ENCODE measurements at places on chromosomes 5 and 9.

DNA sequence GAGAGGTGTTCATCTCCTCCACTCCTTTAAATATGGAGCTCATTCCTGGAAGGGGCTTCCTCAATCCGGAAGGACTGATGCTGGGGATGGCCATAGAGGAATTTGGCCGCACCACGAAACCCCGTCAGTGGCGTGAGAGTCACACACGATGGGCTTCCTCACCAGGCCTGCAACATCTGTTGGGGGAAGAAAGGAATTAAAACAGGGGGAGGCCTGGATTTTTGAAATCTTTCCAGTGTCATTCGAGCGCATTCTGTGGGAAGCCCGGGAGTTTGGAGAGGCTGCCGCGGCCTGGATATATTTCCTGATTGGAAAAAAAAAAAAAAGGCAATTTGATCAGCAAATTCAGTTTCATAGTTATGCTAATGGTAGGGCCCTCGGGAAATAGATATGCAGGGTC lies 76.3 kb upstream of the ORM1 start:
- DNase-seq = no peak

DNA sequence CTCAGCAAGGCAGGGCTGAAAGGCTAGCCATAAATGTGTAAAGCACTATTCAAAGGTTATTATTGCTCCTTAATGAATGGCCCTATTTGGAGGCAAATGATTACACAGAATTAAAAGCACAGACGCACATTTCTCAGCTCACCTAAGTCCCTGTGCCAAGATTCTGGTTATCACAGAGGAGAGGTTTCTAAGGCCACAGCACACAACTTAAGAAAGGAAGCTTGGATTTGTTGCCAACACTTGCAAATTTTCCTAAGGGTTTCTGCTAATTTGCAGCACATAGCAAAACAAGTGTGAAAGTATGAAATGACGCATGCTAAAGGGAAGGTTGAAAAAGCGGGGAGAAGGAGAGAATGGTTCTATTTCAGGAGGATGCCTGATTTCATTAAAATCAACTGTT lies 834.1 kb upstream of the C9orf72 start:
- no peak for DNase-seq

DNA sequence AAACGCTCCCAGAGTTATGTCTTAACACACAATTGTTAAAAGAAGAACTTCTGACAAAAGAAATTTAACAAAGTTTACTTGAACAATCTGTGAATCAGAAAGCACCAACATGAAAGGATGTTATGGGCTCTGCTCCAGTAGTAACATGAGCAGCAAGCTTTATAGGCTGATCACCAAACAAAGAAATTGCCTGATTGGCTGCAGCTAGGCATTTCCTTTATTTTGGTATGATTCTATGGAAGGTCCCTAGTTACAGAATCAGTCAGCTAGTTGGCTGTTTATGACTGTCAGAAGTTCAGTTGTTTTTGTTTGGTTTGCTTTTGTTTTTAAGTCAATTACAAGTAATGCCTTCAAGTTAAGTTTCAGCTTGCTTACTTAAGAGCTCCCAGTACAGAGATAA lies 102.4 kb upstream of the SMC2 start:
- no peak for DNase-seq

DNA sequence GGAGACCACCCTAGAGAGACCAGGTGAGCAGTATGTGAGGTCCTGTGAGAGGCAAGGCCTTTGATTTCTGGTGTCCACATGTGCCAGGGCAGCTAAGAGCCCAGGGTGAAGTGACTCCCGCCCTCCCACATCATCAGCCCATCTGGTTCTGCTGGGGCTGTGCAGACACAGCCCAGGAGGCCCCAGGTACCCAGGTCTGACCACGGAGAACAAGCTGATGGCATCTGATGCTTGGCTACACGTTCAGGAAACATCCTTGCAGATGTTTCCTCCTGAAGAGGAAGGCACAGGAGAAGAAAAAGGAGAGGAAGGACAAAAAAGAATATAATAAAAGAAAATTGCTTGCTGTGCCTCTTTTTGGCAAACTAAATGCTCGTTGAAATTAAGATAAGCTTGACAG lies 225.8 kb downstream of the PAX5 start:
- no peak for DNase-seq

- no peak for DNase-seq
Measured at GRCh38 chr9:111178331-111179055, 140.2 kb upstream of the LPAR1 start.

DNA sequence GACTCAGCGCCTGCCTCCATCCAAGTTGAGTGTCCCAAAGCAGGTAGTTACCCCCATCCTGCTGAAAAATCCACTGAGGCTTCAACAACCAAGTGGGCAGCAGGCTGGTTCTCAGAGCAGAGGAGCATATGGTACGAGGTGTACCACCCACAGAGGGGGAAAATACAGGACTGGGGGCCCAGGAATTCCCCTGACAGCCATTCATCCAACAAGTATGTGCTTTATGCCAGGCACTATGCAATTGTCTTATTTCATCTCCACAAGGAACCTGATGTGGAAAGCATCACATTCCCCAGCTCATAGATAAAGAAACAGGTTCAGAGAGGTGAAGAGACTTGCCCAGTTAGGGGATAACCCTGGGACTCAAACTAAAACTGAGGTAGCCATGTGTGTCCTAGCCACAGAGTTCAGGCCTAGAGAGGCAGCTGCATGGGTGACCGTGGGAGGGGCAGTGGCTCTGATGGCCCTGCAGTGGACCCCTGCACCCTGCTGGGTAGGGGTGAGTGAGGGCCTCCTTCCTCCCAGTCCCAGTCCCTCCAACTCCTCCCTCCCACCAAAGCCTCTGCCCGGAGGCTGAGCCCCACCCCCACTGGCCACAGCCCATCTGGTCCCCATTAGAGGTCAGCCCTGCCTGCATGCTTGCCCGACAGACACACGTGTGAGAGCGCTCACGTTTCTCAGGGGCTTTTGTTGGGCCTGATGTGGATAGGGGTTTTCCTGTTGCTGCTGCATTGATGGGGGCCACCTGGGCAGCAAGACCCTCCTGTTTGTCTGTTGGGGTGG lies 11.5 kb downstream of the PDLIM4 start:
- DNase-seq = peak; percentile 74

GRCh38 chr5:71782393-71782770 lies 63.3 kb downstream of the CARTPT start:
- no peak for DNase-seq

- DNase-seq = no peak
Measured at GRCh38 chr9:101671567-101671966, 66.9 kb downstream of the GRIN3A start.

DNA sequence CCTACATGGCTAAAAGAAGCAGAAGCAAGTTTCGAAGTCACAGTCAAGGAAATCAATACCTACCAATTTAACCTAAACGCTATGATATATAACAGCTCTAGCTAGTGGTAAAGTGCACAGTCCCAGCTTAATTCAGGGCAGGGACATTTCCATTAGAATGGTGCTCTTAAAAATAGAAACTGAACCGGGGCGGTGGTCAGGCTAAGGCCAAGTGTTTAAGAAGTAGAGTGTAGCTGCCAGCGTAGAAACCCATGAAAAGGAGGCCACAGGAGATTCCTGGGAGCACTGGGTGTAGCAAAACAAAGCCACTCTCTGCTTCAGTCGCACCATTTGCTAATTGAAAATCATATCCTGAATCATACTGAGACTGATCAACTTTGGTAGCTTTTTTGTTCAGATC lies 28.8 kb downstream of the PPIC start:
- no peak for DNase-seq

DNA sequence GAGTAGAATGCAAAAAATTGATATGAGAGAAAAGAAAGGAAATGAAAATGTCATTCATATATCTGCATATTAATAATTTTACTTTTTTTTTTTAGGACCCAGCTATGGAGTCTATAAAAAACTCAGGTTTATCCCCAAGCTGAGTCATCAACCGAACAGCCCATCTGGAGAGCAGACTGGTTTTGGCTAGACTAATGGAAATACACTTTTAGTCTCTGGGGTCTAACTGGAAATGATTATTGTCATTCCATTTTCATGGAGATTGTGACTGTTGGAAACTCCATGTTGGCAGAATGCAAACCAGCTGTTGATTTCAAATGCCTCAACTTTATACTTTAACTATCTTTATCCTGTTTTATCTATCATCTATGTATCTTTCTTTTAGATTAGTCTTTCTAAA lies 28.7 kb downstream of the ANXA1 start:
- DNase-seq = no peak

GRCh38 chr5:112776301-112776856 lies 38.7 kb downstream of the APC start:
- DNase-seq = no peak

GRCh38 chr9:137172901-137173795 lies 1.3 kb upstream of the TMEM210 start:
- no peak for DNase-seq

- DNase-seq = peak; percentile 59
Measured at GRCh38 chr5:157116483-157116954, 7.7 kb upstream of the HAVCR2 start.

DNA sequence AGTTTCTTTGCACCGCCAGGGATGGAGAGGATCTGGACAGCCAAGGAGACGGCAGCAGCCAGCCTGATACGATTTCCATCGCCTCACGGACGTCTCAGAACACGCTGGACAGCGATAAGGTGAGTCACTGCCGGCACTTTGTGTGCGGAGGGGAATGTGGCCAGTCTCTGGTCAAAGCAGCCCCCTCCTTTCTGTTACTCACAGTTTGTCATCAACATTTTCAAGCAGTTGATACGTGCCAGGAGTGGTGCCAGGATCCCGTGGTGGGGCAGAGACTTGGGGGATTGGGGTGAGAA lies 175.1 kb upstream of the OTULINL start:
- no peak for DNase-seq

GRCh38 chr9:123364241-123364824 lies 8.3 kb downstream of the CRB2 start:
- DNase-seq = no peak

GRCh38 chr5:57693488-57694305 lies 211.1 kb upstream of the ACTBL2 start:
- DNase-seq = no peak

GRCh38 chr5:74625742-74626241 lies 14.7 kb downstream of the ENC1 start:
- no peak for DNase-seq

DNA sequence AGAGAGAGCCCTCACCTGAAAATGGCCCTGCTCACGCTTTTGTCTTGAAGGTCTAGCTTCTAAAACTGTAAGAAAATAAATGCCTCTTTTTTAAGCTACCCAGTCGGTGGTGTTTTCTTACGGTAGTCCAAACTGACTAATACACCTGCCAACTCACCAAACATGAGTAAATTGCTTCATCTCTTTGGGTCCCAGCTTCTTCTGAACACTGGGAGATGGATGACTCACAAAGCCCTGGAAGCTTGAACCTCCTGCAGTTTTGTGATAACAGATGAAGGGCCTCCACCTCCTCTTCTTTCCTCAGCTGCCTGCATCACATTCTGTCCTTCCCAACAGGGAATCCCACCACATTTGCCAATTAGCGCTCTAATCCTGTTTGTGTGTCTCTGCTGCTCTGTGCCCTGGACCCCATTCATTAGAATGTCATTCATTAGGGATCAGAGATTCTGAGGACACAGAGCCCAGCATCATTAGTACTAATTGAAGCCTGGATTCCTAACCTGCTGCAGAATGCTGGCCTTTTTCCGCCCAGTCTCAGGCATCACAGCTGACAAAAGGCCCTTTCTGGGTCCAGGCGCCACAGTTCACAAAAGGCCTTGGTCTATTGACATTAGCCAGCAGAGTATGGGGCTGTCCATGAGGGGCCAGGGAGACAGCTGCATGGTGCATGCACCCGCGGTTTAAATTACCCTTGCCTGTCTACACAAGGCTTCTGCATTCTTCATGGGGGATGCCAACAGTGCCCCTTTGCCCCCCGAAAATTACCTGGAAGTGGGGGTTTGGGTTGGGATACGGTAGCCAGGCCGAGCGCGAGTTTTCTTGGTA lies 349.3 kb downstream of the SEMA5A start:
- no peak for DNase-seq

DNA sequence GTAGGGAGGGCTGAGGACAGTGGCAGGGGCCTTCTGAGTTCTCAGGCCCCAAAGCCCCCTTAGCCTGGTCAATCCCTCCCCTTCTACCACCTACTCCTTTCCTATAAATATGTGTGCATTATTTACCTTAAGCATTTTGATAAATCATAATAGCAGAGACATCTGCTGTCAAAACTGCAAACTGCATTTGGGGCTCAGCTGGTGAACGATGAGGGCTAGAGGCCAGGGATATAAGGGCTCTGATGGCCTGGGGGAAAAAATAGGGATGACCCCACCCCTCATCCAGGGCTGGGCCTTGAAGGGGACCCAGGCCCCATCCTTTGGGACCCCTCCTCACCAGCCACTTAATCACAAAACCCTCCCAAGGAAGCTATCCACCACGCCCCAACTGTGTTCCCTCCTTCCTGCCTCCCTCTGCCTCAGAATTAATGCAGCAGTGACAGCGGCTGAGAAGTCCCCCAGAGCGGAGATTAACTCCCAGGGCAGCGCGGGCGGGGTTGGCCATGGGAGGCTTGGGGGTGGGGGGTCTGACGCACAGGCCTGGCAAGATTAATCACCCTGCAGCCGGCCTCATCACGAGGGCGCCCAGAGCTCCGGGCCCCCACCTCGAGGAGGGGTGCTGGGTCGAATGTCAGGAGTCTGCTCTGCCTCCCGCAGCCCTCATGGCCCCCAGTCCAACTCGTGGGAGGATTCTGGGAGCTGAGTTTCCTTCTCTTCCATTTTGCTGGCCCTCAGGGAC lies 42.1 kb downstream of the CXXC5 start:
- DNase-seq = peak; percentile 62

DNA sequence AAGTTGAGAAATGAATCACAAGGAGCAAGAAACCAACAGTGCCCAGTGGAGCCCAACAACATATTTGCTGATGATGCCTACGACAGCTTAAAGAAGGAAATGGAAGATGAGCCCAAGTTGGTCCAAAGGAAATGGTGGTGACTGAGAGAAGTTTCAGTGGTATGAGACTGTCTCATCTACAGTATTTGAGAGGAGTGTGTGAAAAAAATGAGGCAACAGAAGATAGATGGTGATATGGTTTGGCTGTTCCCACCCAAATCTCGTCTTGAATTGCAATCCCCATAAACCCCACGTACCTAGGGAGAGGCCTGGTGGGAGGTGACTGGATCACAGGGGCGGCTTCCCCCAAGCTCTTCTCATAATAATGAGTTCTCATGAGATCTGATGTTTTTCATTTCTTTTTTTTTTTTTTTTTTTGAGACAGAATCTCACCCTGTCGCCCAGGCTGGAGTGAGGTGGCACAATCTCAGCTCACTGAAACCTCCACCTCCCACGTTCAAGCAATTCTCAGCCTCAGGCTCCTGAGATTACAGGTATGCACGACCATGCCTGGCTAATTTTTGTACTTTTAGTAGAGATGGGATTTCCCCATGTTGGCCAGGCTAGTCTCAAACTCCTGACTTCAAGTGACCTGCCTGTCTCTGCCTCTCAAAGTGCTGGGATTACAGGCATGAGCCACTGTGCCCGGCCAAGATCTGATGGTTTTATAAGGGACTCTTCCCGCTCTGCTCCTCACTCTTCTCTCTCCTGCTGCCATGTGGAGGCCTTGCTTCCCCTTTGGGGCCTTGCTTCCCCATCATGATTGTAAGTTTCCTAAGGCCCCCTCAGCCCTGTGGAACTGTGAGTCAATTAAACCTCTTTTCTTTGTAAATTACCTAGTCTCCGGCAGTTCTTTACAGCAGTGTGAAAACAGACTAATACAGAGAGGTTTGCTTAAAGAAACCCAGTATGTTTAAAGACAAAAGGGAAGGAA lies 30.2 kb downstream of the EFCAB9 start:
- peak; percentile 45 for DNase-seq
